ENCODE measurements at places on chromosomes 2 and 18.

DNA sequence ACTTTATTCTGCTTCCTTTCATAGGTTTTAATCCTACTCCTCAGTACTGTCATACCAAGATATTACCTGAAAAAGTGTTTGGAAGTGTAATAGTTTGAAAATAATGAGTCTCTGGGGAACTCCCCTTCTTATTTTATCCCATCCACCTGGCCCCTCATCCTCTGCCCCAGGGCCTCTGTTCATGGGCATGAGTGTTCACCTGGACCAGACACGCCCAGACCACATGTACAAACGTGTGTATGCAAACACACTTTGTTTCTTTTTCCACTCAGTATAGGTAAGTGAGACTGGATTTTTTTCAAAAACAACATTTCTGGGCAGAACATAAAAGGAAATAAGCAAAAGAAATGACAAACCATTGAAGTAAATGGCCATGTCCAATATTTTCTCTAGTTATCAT lies 62.1 kb upstream of the THSD7B start:
- no peak for DNase-seq

GRCh38 chr2:138620431-138620830 lies 118.9 kb downstream of the SPOPL start:
- DNase-seq, result no peak

GRCh38 chr2:120238728-120239487 lies 13.7 kb upstream of the RALB start:
- no peak for DNase-seq

DNA sequence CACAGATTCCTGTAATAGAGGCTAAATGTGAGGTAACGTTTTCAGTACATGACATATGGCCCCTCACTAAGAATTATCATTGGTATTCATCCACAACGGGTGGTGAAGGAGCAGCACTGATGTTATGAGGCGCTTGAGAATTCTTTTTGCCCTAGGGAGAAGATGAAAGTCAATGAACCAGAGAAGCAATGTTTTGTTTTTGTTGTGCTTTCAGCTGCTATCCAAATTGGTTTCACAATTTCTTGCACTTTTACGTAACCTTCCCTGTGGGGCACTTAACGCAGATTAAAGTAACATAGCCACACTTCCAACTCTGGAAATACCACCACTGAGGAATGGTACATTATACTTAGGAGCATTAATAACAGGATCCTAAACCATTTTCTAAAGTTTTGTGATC lies 13.3 kb upstream of the CCDC85A start:
- no peak for DNase-seq

- DNase-seq, result no peak
These were observed 28.3 kb downstream of the AGFG1 start for GRCh38 chr2:227500301-227500630.

DNA sequence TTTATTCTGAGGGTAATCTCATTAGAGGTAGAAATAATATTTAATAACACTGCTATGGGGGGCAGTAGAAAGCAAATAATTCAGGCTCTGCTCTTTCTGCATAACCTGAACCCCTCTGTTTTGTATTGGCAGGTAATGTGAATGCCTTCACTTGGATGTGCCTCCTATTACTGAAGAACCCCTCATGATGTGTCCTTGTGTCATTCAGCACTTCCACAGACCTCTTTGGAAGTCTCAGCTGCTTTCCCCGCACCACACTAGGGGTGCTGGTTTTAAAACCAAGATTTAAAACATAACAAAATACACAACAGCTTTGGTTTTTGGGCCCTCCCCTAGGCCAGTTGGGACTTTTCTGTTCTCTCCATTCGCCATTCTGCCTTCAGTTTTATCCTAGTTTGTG lies 281.7 kb upstream of the MC4R start:
- no peak for DNase-seq

DNA sequence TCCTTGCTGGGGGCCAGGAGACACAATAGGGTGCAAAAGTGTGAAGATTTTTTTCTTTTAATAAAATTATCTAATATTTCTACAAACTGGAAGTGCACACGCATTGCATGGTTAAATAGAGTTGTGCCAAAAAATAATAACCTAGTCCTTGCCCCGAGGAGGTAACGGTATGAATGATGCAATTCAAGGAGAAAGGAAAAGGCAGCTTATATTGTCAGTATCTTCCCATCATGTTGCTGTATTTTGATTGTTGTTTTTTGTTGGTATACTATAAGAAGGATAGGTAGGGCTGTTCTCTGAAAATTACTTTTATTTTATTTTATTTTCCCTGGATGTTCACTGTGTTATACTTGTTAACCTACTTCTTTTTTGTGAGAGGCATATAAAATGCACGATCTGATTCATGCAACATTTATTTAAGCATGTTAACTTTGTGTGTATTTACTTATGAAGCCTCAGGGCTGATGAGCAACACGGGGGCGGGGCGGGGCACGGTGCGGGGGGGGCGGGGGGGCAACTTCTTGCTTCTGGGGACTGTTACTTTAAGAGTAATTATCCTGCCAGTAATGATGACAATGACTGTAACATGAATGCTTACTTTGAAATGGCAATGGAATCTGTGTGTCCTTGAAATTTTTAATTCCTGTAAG lies 118.6 kb downstream of the AQP4 start:
- DNase-seq, result no peak

GRCh38 chr2:63878486-63878885 lies 36.8 kb downstream of the UGP2 start:
- no peak for DNase-seq

GRCh38 chr18:6352275-6352674 lies 62.4 kb downstream of the L3MBTL4 start:
- DNase-seq, result no peak

GRCh38 chr18:53408271-53408670 lies 816.2 kb downstream of the MBD2 start:
- no peak for DNase-seq

DNA sequence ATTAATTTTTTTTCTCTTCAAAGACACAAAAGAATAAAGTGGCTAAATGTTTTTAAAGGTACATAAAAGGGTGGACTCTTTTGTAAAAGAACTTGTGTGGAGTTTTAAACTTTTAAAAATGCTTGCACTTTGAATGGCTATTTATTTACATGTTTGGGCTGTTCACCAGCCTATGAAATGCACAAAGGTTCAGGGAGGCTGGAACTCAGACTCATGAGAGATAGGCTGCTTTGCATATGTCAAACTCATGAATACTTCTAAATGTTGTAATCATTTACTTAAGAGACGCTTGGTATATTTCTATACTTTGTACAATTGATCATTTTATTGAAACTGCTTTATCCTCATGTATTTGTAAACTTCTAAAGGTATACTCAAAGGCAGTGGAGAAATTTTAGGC lies 79.9 kb downstream of the ZEB2 start:
- no peak for DNase-seq

DNA sequence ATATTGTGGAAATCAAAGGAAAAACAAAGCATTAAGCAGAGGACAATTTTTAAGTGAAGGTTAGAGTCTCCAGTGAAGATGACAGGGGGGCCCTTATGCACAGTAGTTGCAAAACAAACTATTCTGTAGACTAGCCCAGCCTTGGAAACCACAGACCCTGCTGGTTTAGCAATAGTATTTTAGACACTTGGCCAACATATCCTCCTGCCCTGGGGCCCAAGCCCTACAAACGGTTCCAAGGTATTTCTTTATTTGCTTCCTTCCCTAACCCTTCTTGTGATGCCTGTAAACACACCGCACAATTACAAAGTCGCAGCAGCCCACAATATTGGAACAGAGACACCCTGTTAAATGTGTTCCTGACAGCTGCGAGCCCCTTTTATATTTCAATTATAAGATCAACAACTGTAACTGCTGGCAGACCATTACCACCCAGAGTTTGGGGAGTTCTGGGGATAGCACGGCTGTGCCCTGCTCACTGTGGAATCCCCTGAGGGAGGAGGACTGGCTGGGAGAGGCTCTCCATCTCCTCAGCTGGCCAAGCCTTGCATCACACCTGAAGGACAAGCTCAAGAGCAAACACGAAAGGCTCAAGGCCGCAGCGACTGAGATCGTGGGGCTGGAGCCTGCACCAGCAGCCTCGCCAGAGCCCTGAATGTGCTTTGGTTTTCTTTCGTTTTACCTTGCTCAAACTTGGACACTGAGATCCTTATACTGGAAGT lies 282.2 kb upstream of the ATP5MC3 start:
- DNase-seq, result no peak

DNA sequence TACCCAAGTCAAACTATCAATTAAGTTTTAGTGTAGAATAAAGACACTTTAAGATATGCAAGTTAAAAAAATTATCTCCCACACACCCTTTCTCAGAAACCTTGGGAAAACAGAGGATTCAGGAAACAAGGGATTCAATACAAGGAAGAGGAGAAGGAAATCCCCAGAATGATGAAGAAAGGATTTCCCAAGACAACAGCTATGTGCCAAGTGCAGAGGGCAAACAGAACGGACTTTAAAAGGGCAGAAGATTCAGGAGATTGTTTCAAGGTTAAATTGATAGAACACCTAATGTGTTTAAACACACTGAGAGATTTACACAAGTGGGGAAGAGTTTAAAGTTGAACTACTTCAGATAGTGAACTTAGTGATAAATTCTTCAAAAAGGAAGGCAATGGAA lies 71.5 kb upstream of the EPAS1 start:
- DNase-seq, result no peak

DNA sequence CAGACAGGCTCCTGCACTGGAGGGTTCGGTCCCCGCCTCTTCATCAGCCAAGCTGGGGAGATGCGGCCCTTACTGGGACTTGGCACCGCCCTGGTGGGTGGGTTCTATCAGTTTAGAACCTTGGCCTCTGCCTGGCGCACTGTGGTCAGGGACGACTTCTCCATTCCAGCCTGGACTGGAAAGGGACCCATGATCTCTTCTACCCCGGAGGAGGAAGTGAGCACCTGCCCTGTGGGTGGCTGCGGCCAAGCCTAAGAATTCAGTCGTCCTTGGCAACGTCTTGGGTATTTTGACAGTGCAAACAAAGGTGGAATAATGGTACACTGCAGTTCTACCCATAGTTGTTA lies 106.9 kb upstream of the CD302 start:
- DNase-seq, result no peak

- DNase-seq, result no peak
These were observed 638.8 kb upstream of the VRK2 start for GRCh38 chr2:57407772-57408201.

DNA sequence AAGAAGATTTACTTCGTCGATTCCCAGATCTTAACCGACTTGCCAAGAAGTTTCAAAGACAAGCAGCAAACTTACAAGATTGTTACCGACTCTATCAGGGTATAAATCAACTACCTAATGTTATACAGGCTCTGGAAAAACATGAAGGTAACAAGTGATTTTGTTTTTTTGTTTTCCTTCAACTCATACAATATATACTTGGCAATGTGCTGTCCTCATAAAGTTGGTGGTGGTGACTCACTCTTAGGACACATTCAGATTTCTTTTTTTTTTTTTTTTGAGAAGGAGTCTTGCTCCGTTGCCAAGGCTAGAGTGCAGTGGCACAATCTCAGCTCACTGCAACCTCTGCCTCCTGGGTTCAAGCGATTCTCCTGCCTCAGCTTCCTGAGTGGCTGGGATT lies 26.8 kb downstream of the MSH2 start:
- DNase-seq, result no peak

DNA sequence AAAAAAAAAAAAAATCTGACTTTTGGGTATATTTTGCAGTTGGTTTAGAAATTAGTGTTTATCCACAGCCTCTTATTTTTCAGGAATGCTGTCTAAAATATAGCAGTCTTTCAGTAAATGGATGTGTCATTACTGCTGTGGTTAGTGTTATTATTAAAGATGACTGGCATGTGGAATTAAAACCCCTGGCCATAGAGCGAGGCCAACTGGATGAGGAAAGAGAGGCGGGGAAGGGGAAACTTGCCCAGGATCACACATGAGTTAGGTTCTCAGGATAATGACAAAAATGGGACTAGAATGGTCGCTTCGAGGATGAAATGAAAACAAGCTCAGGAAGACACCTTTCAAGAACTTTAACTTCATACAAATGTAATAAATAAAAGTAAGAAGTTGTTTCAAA lies 57.4 kb upstream of the APCDD1 start:
- DNase-seq, result no peak

- no peak for DNase-seq
These were observed 159.1 kb downstream of the LNPK start for GRCh38 chr2:175842996-175843395.

DNA sequence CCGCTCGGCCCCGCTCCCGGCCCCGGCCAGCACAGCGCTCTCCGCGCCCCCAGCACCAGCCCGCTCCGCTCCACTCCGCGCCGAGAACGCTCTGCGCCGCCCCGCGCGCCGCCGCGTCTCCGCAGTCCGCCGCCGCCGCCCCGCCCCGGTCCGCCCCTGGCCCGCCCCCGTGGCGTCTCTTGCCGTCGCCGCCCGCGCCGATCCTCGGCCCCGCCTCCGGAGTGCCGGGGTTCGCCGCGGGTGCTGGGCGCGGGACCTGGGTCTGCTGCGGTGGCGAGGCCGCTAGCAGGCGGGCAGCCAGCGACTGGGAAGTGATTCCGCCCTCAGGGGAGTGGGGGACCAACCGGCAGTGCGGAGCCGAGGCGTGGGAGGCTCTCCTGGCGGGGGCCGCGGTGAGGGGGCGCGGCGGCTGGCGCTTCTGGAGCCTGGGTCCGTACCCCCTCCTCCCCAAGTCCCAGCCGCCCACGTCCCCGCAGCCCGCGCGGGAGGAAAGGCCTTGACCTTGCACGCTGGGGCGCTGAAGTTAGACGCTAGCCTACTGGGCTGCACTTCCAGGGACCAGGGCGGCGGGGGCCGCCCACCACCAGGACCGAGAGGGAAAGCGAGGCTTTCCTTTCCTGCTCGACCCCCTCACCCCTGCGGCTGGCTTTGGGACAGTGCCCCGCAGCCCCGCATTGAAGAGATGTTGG lies at the start of gene HS6ST1:
Gene HS6ST1, minus strand, starts transcription at position 93 of the 689 bp plus-strand sequence. CDS start 305 bp downstream, outside the sequence.
- DNase-seq, result peak; percentile 70

- no peak for DNase-seq
These were observed 71.3 kb downstream of the XIRP2 start for GRCh38 chr2:166959556-166959955.

GRCh38 chr2:147567136-147567535 lies 277.7 kb upstream of the ACVR2A start:
- DNase-seq, result no peak

DNA sequence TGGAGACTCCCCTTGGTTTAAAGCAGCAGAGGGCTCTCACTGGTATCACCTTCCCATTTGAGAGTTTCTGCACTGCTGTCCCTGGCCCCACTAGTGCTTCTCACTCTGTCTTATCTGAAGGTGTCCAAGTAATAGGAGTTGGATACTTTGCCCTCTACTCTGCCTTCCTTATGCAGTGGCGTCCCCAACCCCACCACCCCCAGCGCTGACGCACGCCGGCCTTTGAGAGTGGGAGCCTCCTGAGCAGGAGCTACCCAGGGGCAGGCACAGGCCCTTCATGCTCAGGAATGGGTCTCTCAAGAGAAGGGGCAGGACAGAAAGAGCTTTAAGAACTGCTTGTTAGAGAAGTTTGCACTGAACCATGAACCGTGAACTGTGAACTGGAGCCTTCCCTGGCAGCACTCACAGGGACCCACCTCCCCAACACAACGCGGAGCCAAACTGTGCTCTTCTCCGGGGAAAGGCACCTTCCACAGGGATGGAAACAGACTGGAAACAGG lies 3.3 kb downstream of the CIB4 start:
- no peak for DNase-seq

DNA sequence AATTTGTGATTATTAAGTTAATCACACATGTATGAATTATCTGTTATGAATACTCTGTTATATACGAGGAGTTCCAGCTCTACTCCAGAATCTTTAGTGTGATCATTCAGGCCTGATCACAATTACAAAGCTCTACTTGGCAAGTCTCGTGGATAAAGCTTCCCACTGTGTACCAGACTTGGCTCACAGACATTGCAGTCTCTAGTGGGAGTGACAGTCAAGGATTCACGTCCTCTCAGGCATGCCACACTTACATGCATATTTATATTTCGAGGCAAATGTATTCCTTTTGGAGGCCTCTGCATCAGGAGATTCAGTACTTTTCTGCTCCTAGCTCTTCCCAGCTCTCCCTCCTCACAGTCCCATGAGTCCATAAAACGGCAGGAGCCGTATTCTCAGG lies 403.4 kb upstream of the CDH7 start:
- no peak for DNase-seq

All from right atrium auricular region (tissue), 2 donors.